ENCODE measurements at places on chromosomes 12 and 14. TPM values are rescaled to one million over a fixed set of nuclear protein-coding genes. Genes with fewer than 3 reads are reported as not detected.

DNA sequence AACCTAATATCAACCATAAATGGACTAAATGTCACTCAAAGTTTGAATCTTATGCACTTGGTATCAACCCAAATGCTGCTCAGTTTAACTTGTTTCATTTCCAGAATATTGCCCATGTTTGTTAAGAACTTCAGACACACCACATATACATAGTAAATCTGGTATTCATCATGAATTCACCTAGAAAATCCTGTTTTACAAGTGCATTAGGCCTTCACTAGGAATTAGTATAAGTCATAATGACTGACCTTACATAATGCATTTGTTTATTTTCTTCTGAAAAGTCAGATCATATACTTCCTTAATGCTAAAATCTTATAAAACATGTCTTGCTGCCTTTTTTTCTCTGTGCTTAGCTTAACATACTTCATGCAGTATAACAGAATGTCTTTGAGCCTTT is 66.1 kb downstream of the ABCD2 start:
- H3K27me3 ChIP-seq = no peaks in the 10 kb centered on the region
- DNase-seq = no peak
- no peak overlapping the region for H3K27ac ChIP-seq
- no peak overlapping the region for H3K4me3 ChIP-seq
- no peaks in the 10 kb centered on the region for H3K36me3 ChIP-seq

DNA sequence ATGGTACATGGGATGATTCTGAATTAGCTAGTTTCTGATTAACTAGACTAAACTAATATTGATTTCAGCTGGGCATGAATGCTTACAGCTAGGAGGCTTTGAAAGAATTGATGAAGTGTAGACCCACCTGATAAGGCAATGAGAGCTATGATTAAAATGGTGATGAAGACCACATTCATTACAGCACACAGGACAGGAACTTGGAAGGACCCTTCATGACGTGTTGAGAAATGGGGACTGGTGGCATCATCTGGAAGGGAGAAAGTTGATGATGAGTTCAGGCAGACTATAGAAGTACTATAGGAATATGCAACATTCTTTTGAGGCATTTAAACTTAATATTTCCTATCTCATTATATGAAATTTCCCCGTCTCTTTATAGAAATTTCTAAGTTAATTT is 4.5 kb downstream of the CD69 start:
- H3K27ac ChIP-seq = no peak overlapping the region
- H3K4me1 ChIP-seq = no peaks in the 10 kb centered on the region
- no peak overlapping the region for H3K4me3 ChIP-seq
- no peaks in the 10 kb centered on the region for H3K27me3 ChIP-seq

DNA sequence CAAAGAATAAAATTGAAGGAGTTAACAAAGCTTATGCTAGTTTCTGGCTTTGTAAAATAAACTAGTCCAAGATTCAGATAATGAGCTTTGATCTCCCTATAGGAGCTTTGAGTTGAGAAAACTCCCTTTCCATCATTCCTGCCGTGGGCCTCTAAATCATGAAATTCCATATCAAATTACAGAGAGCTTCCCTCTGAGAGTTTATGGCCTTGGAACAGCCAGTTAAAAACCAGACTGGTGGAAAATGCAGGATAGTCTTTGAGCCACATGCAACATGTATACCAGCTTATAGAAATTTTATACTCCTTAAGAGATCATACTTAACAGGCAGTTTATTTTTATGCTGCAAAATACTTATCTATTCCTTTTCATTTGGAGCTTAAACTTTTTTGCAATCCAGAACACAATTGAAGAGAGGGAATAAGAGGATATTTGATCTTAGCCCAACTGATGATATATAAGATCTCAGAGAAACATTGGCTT is 175.8 kb upstream of the ATP2B1 start:
- no peak overlapping the region for H3K27ac ChIP-seq
- no peaks in the 10 kb centered on the region for H3K27me3 ChIP-seq
- H3K4me1 ChIP-seq = no peaks in the 10 kb centered on the region
- no peaks in the 10 kb centered on the region for H3K36me3 ChIP-seq
- no peak overlapping the region for H3K4me3 ChIP-seq

- H3K4me3 ChIP-seq = no peak overlapping the region
- H3K4me1 ChIP-seq = no peaks in the 10 kb centered on the region
- H3K27me3 ChIP-seq = no peaks in the 10 kb centered on the region
- H3K27ac ChIP-seq = no peak overlapping the region
These were observed 950.1 kb downstream of the VRK1 start for GRCh38 chr14:97747316-97747715.

Gene SMCO3
- not detected for total RNA-seq

Gene CAPZA3
- total RNA-seq = not detected

DNA sequence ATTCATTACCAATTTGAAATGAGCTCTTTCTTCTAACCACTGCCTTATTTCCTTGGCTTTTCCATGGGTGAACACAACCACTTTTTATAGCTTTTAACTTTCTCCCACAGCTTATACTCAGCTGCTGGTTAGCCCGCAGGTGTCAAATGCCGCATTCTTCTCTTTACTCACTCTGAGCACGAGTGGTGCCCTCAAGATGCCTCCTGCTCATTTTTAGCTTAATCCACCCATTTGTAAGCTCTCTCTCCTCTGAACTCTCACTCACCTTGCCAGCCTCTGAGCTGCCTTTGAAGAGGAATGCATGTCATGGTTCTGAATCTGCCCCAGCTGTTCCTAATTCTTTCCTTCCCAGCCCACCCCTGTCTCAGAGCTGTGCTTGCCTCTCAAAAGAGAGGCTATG is 449.4 kb upstream of the PRICKLE1 start:
- no peaks in the 10 kb centered on the region for H3K27me3 ChIP-seq
- no peak overlapping the region for H3K4me3 ChIP-seq

GRCh38 chr12:95017482-95017881 is 14.0 kb upstream of the NDUFA12 start:
- no peak for DNase-seq
- no peaks in the 10 kb centered on the region for H3K27me3 ChIP-seq
- H3K4me1 ChIP-seq = no peaks in the 10 kb centered on the region
- H3K27ac ChIP-seq = no peak overlapping the region

- H3K27ac ChIP-seq = no peak overlapping the region
- H3K27me3 ChIP-seq = no peaks in the 10 kb centered on the region
- no peak overlapping the region for H3K4me3 ChIP-seq
- H3K36me3 ChIP-seq = no peaks in the 10 kb centered on the region
- DNase-seq = no peak
These were observed 12.9 kb downstream of the BCL11B start for GRCh38 chr14:99258876-99259726.

DNA sequence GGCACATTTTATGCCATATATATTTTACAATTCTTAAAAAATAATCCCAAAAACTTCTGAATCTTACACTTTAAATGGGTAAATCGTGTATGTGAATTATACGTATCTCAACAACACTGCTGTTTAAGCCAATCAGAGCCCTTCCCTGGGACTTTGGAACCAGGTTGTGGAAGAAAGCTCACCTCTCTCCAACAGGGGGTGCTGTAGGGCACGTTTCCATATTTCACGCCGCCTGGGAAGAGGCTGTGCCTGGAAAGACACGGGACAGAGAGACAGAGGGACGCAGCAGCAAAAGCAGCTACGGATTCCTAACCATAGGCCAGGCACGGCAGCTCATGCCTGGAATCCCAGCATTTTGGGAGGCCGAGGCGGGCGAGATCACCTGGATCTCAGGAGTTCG is 29.4 kb upstream of the FBRSL1 start:
- no peaks in the 10 kb centered on the region for H3K36me3 ChIP-seq
- no peak overlapping the region for H3K27ac ChIP-seq
- DNase-seq = no peak
- H3K4me1 ChIP-seq = peaks cover 10% of the 10 kb centered on the region
- no peaks in the 10 kb centered on the region for H3K27me3 ChIP-seq
